ENCODE measurements at places on chromosomes 5 and 9. TPM values are rescaled to one million over a fixed set of nuclear protein-coding genes. Genes with fewer than 3 reads are reported as not detected.

Gene CCDC69
- total RNA-seq, result 4.1 TPM

Gene PCDHA4
- 9.5 TPM for total RNA-seq

Gene ZMAT2
- total RNA-seq, result 57.4 TPM

Gene TMEFF1
- total RNA-seq, result 14.8 TPM

Gene TRIM36
- total RNA-seq, result 4.4 TPM

- H3K36me3 ChIP-seq, result no peaks in the 10 kb centered on the region
- no peak overlapping the region for H3K27ac ChIP-seq
- DNase-seq, result no peak
- no peak overlapping the region for H3K4me3 ChIP-seq
- H3K27me3 ChIP-seq, result no peaks in the 10 kb centered on the region
Observed at GRCh38 chr5:39223565-39224156, 4.3 kb upstream of the FYB1 start.

- no peaks in the 10 kb centered on the region for H3K36me3 ChIP-seq
- H3K4me3 ChIP-seq, result no peak overlapping the region
- H3K4me1 ChIP-seq, result peaks cover 5% of the 10 kb centered on the region
Observed at GRCh38 chr5:153968761-153969562, 69.7 kb downstream of the FAM114A2 start.

GRCh38 chr5:148364343-148364742 lies 19.4 kb upstream of the FBXO38 start:
- H3K27ac ChIP-seq, result no peak overlapping the region
- no peaks in the 10 kb centered on the region for H3K27me3 ChIP-seq
- no peak overlapping the region for H3K4me3 ChIP-seq

- no peaks in the 10 kb centered on the region for H3K36me3 ChIP-seq
- H3K4me3 ChIP-seq, result no peak overlapping the region
- H3K4me1 ChIP-seq, result peaks cover 1% of the 10 kb centered on the region
Observed at GRCh38 chr9:86772635-86772993, 174.7 kb downstream of the GAS1 start.

DNA sequence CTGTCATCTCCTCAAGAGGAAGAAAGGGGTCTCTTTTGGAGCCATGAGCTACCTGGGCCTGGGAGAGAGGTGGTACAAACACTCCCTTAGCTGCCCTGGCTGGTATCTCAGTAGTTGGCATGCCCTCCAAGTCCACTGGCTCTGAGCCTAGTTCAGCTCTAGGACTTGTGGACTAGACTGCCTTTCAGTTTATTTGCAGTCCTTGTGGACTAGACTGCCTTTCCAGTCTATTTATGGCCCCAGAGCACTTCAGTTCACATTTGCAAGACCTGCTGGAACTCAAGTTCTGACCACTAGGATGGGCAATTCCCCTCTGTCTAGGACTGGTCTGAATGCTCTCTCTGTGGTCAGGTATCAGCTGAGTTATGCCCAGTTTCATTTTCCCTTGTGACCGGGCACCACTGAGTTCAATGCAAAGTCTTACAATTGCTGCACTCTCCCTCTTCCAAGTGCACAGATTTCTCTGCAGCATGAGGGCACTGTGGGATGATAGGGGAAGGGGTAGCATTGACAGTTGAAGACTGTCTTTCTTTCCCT lies 1019.0 kb downstream of the TAF11L14 start:
- H3K27me3 ChIP-seq, result no peaks in the 10 kb centered on the region
- DNase-seq, result no peak
- no peak overlapping the region for H3K4me3 ChIP-seq
- no peaks in the 10 kb centered on the region for H3K36me3 ChIP-seq
- H3K4me1 ChIP-seq, result no peaks in the 10 kb centered on the region

- H3K27ac ChIP-seq, result no peak overlapping the region
- H3K27me3 ChIP-seq, result no peaks in the 10 kb centered on the region
- no peak for DNase-seq
- peaks cover 22% of the 10 kb centered on the region for H3K4me1 ChIP-seq
- H3K36me3 ChIP-seq, result no peaks in the 10 kb centered on the region
- no peak overlapping the region for H3K4me3 ChIP-seq
Observed at GRCh38 chr5:37715361-37715760, 124.5 kb downstream of the GDNF start.

DNA sequence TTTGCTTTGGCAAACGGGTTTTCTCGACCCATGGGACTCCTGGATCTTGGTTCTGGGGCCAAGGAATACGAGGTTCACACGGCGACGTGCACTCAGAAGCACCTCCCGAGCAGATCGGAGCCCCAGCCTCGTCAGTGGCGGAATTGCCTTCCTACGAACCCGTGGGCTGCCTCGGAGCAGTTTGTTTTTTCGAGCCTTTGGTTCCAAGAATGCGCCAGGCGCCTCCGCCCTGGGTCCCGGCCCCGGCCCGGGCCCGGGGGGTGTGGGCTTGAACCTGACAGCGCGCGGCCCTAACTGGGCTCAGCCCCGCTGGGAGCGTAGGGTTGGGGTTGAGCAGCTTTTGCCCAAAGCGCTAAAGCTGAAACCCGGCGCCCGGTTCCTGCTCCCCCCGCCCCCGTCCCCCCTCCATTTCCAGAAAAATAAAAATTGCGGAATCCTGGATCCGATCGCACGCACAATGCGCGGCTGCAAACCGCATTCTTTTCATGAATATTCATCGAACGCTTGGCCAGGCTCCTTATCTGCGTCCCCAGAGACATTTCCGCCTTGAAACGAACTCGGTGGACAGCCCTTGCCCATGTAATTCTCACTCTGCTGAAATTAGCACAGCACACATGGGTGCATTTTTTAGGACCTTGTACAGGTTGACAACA lies 1.0 kb downstream of the BASP1 start:
- H3K4me1 ChIP-seq, result peaks cover 31% of the 10 kb centered on the region
- peak; percentile 66 for DNase-seq
- H3K27ac ChIP-seq, result peak overlapping the region; percentile 94
- H3K4me3 ChIP-seq, result peak overlapping the region; percentile 97

- H3K4me1 ChIP-seq, result peaks cover 11% of the 10 kb centered on the region
- DNase-seq, result peak; percentile 50
- H3K4me3 ChIP-seq, result no peak overlapping the region
- H3K27me3 ChIP-seq, result no peaks in the 10 kb centered on the region
- H3K27ac ChIP-seq, result no peak overlapping the region
Observed at GRCh38 chr9:110183208-110184145, 24.5 kb downstream of the C9orf152 start.

DNA sequence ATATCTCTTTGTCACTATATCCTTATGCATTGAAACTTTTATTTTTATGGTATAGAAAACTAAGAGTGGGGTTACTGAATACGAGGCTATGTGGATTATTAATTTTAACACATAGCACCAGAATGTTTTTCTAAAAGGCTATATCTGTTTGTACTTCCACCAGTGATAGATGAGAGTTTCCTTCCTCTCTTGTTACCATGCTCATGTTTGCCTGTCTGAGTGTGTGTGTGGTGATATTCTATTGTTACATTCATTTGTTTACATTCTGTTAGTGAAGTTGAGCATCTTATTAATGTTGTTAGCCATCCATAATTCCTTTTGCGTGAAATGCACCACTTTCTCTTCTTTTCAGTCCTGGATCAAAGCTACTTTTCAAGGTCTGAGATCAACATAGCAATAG lies 54.1 kb upstream of the ALDH1A1 start:
- H3K36me3 ChIP-seq, result no peaks in the 10 kb centered on the region
- DNase-seq, result no peak
- H3K4me1 ChIP-seq, result no peaks in the 10 kb centered on the region
- H3K27ac ChIP-seq, result no peak overlapping the region

DNA sequence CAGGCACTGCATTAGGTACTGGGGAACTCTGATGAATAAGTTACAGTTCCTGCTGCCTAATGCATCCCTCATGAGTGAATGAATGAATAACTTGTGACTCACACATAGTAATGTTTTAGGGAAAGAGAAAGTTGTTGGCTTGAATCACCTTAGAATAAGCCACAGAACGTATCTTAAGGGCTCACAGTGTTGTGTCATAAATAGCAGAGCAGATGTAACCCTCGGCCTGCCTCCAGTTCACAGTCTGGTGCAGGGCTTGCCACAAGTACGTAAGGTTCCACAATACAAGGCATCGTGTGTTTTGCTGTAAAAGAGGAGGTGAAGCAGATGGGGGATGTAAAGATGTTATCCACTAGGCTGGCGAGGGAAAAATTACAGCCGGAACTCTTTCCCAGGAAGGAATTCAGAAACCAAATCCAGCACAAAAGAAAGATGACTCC lies 218.7 kb downstream of the TRPM3 start:
- H3K36me3 ChIP-seq, result no peaks in the 10 kb centered on the region
- DNase-seq, result peak; percentile 100
- H3K27ac ChIP-seq, result peak overlapping the region; percentile 89
- no peaks in the 10 kb centered on the region for H3K27me3 ChIP-seq
- peaks cover 14% of the 10 kb centered on the region for H3K4me1 ChIP-seq

DNA sequence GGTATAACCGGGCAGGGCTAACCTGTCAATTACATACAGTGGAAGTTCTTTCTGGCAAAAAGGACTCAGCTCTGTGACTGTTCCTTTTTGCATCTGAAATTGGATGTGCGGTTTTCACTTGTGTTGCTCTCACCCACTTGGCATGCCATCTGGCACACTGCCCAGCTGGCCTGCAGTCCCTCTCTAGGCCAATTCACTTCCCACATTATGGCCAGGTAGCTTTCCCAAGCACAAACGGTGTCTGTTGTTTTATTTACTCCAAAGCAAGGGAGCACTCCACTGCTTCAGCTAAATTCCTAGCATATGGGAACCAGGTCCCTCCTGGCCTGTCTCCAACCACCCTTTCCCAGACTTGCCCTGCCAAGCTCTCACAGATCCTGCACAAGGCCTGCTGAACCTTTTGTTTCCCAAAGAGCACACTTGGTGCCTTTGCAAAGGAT lies 132.5 kb downstream of the SEMA6A start:
- H3K36me3 ChIP-seq, result no peaks in the 10 kb centered on the region
- no peak overlapping the region for H3K4me3 ChIP-seq
- no peaks in the 10 kb centered on the region for H3K4me1 ChIP-seq
- H3K27ac ChIP-seq, result no peak overlapping the region
- H3K27me3 ChIP-seq, result peaks cover 2% of the 10 kb centered on the region
